Neural crest cell (in vitro differentiated cells): ENCODE measurements at places on chromosomes 1 and 21. TPM values are rescaled to one million over a fixed set of nuclear protein-coding genes. Genes with fewer than 3 reads are reported as not detected.

DNA sequence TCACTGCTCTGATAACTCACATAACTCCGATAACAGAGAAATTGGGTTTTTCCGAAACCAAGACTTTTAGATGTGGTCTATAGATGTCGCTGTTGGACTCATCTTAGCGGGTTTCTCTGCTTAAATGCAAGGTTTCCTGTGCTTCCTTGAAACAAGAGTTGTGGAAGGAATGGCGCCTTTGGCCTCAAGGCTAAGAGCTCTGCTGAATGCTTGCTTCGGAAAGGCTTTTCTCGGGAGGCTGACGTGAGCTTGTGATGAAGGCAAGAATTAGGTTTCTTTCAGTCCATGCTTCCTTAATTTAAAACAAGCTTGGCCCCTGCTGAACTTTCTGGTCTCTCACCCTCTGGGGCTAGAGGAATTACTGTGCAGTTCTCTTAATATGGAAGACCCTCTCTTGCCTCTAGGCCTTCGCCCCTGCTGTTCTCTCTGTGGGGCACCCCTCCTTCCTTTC lies 113.5 kb downstream of the MAP3K21 start:
- H3K4me3 ChIP-seq: no peak overlapping the region
- H3K27me3 ChIP-seq: peaks cover 10% of the 10 kb centered on the region
- no peak overlapping the region for H3K27ac ChIP-seq
- peak; percentile 33 for DNase-seq
- peaks cover 4% of the 10 kb centered on the region for H3K4me1 ChIP-seq

Gene TUT4
- total RNA-seq: 88.0 and 89.6 TPM in 2 replicates

- H3K27ac ChIP-seq: no peak overlapping the region
- H3K36me3 ChIP-seq: no peaks in the 10 kb centered on the region
- peaks cover 3% of the 10 kb centered on the region for H3K27me3 ChIP-seq
Observed at GRCh38 chr21:41365377-41366107, 3.7 kb downstream of the MX2 start.

GRCh38 chr1:192580351-192580962 lies 4.9 kb downstream of the RGS1 start:
- no peak overlapping the region for H3K27ac ChIP-seq
- no peaks in the 10 kb centered on the region for H3K27me3 ChIP-seq
- peaks cover 6% of the 10 kb centered on the region for H3K4me1 ChIP-seq
- no peak overlapping the region for H3K4me3 ChIP-seq

Gene TCHH
- not detected in 2 replicates for total RNA-seq

Gene LAMC2
- total RNA-seq: not detected in 2 replicates

DNA sequence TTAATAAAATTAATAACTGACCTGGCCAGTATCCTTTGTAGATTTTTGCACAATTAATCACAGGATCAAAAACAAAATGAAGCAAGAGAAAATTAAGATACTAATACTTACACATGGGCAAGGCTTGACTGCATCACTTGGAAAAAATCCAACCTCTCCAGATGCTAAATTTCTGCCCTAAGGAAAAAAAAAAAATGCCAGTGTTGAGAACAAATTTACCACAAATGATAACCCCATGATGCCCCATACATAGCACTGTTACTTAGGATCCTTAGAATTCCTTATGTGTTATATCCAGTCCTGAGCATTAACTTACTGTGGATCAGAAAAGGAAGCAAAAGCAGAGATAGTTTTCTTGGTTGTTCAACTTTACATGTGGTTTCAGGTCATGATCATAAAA lies 347.5 kb downstream of the VAV3 start:
- no peaks in the 10 kb centered on the region for H3K4me1 ChIP-seq
- no peaks in the 10 kb centered on the region for H3K36me3 ChIP-seq
- H3K4me3 ChIP-seq: no peak overlapping the region
- no peak overlapping the region for H3K27ac ChIP-seq

DNA sequence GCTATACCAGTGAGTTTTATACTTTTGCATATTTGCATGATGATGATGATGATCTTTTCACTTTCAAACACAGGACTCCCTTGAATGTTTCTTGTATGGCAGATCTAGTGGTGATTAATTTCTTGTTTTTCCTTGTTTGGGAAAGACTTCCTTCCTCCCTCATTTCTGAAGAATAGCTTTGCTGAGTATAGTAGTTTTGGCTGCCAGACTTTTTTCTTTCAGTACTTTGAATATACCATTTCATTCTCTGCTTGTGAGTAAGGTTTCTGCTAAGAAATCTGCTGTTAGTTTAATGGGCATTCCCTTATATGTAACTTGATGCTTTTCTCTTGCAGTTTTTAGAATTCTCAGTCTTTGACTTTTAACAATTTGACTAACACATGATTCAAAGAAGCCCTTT lies 547.4 kb upstream of the CXADR start:
- H3K36me3 ChIP-seq: peaks cover 10% of the 10 kb centered on the region
- H3K4me3 ChIP-seq: no peak overlapping the region
- DNase-seq: no peak
- no peaks in the 10 kb centered on the region for H3K4me1 ChIP-seq
- no peaks in the 10 kb centered on the region for H3K27me3 ChIP-seq

DNA sequence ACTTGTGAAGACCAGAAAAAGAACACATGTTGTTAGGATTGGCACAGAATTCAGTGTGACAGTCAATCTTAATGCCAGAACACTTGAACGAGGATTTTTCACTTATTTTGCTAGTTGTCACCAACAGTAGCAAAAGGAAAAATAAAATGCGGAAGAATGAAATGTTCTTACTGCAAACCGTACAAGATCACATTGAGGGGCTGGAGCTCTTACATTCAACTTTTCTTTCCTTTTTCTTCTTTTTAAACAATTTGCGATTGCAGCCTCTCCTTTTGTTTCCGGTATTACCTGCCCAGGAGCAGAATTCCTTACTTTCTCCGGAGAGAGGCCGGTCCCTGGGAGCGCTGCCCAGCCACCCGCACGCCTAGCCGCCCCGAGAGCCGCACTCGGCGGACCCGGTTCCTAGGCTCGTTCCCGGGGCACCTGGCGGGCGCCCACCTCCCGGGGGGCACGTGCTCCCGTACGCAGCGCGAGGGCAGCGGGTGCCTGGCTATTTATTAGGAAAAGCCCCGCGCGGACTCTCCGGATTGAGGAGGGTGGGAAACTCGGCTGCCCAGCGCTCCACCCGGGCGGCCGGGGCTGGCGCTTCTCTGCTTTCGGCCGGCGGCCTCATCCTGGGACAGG lies 1.2 kb upstream of the CAMTA1 start:
- H3K4me1 ChIP-seq: peaks cover 41% of the 10 kb centered on the region
- DNase-seq: no peak
- no peaks in the 10 kb centered on the region for H3K36me3 ChIP-seq
- peak overlapping the region; percentile 92 for H3K4me3 ChIP-seq

DNA sequence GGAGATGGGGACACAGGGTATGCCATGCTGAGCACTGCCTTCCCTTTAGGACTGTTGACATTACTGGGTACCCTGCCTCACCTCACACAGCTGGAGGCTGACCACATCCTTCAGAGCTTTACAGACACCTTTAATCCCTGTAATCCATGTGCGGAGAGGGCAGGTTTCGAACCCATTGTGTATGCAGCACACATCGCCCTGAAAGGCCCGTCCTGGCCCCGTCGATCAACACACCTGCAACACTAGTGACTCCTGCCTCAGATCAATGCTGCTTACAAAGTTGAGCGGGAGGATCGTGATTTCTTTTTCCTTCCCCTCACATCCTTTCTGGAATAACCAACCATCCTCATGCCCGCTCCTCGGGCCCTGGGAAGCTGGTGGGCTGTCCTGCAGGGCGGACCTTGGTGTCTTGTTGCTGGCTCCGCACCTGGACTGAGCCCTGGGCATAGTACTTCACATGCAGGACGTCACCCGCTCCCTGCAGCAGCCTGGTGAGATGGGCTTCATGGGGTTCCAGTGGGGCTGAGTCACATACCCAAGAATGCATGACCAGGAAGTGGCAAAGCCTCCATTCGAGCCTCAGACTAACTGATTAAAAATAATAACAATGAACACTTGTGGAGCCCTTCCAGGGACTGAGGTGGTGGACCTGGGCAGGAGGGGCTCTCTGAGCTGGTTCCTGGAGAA lies 403.6 kb downstream of the PTPRU start:
- DNase-seq: no peak
- no peaks in the 10 kb centered on the region for H3K36me3 ChIP-seq
- no peaks in the 10 kb centered on the region for H3K4me1 ChIP-seq
- H3K27me3 ChIP-seq: no peaks in the 10 kb centered on the region
- H3K4me3 ChIP-seq: no peak overlapping the region
- H3K27ac ChIP-seq: no peak overlapping the region

GRCh38 chr1:83762039-83762365 lies 236.9 kb downstream of the TTLL7 start:
- H3K4me3 ChIP-seq: no peak overlapping the region
- no peak overlapping the region for H3K27ac ChIP-seq
- no peaks in the 10 kb centered on the region for H3K36me3 ChIP-seq
- no peaks in the 10 kb centered on the region for H3K27me3 ChIP-seq

DNA sequence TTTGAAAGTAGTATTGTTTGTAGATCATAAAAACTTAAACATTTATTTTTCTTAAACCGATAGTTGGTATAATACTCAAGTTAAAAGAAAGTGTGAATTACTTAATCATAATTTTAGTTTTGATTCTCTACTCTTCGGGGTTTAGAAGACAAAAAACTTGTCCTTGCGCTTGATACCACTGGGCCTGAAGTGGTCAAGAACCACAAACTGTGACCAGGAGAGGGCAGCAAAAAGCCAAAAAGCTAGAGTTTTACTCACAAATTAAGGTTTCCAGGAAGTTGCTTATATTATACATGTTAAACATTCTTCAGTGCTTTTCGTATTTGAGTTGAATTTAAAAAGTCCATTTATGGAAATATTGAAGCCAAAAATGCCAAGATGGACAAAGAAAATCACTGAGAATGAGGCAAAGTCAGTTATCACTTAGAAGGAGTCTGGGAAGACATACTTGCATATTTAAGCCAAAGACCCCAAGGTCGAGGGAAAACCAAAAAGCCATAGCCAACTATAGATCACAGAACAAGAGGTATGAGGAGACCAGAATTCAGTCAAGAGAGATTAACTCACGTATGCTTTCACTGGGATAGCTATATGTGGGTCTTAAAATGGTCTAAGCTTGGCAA lies 34.2 kb downstream of the EFCAB7 start:
- DNase-seq: peak; percentile 30
- peaks cover 2% of the 10 kb centered on the region for H3K36me3 ChIP-seq
- H3K27ac ChIP-seq: no peak overlapping the region
- no peak overlapping the region for H3K4me3 ChIP-seq
- H3K27me3 ChIP-seq: no peaks in the 10 kb centered on the region

DNA sequence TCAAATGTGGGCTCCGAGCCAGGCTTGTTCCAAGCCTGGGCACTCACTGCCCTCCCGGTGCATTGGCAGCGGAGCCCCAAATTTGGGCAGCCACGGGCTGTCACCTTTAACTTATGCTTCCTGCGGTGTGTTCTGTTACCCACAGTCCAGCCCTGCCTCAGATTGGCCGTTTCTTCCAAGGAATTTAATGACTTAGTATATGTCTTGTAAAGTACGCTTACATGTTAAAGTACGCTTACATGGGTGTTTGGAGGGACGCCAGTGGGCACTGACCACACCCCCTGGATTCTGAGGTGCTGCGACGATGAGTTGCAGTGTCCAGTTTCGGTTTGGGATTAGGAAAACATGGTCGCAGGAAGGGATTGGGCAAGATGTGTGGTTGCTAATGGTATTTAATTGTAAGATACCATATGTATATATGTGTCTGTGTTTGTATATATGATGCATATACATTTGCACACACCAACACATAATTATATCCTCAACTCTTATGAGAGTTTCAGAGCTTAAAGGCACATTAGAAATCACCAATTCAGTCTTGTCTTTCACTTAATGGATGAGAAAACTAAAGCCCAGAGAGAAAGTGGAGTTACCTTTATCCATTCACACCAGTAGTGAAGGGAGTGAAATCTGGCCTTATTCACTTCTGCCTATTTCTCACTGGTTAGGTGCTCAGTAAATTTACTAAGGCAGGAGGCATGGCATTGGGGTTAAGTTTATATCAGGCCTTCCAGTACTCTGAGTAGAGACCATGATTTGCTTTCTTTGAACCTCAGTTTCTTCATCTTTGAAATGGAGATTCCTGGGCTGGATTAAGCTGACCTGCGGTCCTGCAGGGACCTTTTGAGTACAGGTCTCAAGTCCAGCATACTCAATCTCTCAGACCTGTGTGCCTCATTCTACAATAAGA lies 1.0 kb downstream of the SMYD2 start:
- H3K4me1 ChIP-seq: peaks cover 43% of the 10 kb centered on the region
- peak overlapping the region; percentile 93 for H3K4me3 ChIP-seq
- peak; percentile 6 for DNase-seq
- H3K27ac ChIP-seq: no peak overlapping the region
- H3K27me3 ChIP-seq: no peaks in the 10 kb centered on the region
- H3K36me3 ChIP-seq: peaks cover 10% of the 10 kb centered on the region

DNA sequence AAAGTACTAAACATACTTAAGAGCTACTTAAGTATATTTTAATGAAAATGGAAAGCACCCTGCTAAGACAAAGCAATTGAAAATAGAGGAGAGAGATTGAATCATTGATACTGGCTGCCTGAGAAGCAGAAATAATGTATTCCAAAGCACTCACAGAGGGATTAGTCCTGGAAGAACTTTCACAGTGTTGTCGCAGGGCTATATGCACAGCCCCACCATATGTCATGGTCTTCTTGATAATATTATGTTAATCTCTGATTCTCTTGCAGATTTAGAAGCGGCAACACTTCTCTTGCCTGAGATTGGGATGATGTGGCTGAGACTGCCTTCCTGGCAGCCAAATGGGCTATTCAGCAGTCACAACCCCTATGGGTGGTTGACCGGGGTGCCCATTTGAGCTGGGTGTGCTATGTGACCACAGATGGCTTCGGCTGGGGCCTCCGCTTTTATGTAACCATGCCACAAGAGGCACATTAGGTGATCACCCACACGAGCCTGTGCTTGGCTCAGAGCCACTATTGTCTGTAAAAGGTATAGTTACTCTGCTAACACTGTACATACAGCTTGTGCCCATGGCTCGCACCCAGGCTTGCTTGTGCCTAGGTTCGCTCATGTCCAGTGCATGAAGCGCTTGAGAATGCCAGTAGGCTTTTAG lies 152.2 kb upstream of the SGIP1 start:
- peaks cover 4% of the 10 kb centered on the region for H3K36me3 ChIP-seq
- H3K27ac ChIP-seq: no peak overlapping the region
- no peak for DNase-seq
- H3K4me3 ChIP-seq: no peak overlapping the region
- H3K27me3 ChIP-seq: no peaks in the 10 kb centered on the region

- H3K36me3 ChIP-seq: no peaks in the 10 kb centered on the region
- no peak overlapping the region for H3K4me3 ChIP-seq
- peaks cover 21% of the 10 kb centered on the region for H3K4me1 ChIP-seq
- DNase-seq: no peak
Observed at GRCh38 chr21:45412909-45413611, 8.1 kb downstream of the COL18A1 start.

Gene TLR5
- 0.30 and 0.68 TPM in 2 replicates for total RNA-seq

GRCh38 chr1:210790196-210790595 lies 343.8 kb downstream of the KCNH1 start:
- no peak for DNase-seq
- H3K36me3 ChIP-seq: no peaks in the 10 kb centered on the region

Gene KIFAP3
- 19.2 and 19.6 TPM in 2 replicates for total RNA-seq

- no peaks in the 10 kb centered on the region for H3K36me3 ChIP-seq
- no peak overlapping the region for H3K27ac ChIP-seq
- no peak overlapping the region for H3K4me3 ChIP-seq
- H3K27me3 ChIP-seq: no peaks in the 10 kb centered on the region
Observed at GRCh38 chr1:5620997-5621396, 371.2 kb downstream of the NPHP4 start.
